ENCODE measurements at places on chromosomes 4 and X. TPM values are rescaled to one million over a fixed set of nuclear protein-coding genes. Genes with fewer than 3 reads are reported as not detected.

- DNase-seq: no peak
Observed at GRCh38 chrX:27251369-27251768, 211.8 kb downstream of the PPP4R3C start.

DNA sequence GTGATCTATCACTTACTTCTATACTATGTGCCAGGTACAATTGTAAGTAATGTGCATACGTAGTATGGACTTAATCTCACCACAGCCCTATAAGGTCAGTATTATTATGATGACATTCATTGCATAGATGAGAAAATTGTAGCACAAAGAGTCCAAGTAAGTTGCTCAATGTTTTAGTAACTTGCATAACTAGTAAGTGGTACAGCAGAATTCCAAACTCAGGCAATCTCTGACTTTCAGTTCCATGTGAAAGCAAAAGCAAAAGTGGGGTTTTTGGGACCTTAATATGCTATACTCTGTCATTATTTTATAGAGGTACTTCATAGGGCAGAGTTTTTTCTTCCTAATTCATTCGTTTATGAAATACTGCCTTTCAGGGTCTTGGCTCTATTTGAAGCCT lies 188.8 kb upstream of the VEGFC start:
- DNase-seq: no peak

DNA sequence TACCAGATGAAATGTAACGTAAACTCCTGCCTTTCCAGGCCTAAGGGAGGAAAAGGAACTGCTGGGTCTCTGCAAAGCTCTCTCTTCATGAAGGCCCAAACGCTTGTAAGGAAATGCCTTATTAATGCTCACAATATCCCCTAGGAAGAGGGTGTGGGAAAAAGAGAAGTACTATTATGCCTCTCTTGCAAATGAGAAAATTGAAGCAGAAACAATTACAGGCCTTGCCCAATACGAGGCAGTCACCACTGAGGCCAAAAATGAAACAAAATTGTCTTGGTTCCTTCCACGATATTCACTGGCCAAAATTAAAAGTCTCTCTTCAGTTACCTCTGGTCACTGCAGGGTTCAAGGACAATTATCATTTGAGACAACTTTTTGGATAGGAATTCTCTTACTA lies 3.2 kb downstream of the SCARB2 start:
- no peak for DNase-seq

The PTPN13 gene
- 56.1 TPM for total RNA-seq

The HPGDS gene
- total RNA-seq: 0.81 TPM

DNA sequence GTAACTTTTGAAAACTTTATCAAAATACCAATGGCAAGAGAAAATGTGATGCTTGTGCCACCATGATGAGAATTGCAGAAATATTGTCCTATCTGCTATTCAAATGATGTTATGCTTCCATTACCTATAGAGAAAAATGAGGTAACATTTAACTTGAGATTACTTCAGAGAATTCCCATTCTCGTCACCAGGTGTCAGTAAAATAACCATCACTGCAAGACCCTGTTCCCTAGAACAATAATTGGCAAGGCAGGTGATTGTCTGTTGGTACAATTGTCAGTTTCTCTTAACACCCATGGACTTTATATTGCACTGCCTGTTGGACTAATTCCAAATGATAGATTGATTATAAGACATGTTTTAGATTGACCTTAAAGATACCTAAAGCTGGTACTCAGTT lies 179.9 kb downstream of the GABRG1 start:
- DNase-seq: no peak

DNA sequence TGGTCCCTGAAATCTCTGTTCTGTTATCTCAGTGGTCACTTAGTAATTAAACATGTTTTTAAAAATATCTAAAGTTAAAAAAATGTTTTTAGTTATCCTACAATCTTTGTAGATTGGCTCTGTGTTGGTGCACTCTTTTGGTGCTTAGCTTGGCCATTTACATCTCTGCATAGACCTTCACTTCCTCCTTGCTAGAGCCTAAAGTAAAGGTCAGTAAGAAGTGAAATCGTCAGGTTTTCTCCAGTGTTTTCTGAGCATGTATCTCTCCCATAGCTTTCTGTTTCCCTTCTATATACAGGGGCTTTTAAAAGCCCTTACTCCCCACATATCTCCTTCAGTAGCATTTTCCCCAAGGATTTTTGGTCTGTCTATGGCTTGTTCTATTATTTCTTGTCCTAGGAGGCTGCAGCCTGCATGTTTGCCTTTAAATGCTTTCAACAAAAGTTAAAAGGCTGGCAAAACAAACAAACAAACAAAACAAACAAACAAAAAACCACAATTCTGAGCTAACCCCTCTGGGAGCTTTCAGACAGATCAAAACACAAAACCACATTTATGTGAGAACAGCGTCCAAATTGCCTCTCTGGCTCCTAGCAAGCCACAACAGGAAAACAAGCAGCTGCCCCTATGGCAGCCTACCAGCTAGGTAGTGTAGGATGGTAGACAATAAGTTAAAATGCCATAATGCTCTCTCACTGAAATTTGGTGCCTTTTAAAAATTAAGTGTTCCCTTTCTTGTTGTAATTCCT lies 27.3 kb upstream of the GPRASP2 start:
- DNase-seq: no peak

GRCh38 chr4:26431461-26432180 lies 58.7 kb downstream of the CCKAR start:
- DNase-seq: no peak

DNA sequence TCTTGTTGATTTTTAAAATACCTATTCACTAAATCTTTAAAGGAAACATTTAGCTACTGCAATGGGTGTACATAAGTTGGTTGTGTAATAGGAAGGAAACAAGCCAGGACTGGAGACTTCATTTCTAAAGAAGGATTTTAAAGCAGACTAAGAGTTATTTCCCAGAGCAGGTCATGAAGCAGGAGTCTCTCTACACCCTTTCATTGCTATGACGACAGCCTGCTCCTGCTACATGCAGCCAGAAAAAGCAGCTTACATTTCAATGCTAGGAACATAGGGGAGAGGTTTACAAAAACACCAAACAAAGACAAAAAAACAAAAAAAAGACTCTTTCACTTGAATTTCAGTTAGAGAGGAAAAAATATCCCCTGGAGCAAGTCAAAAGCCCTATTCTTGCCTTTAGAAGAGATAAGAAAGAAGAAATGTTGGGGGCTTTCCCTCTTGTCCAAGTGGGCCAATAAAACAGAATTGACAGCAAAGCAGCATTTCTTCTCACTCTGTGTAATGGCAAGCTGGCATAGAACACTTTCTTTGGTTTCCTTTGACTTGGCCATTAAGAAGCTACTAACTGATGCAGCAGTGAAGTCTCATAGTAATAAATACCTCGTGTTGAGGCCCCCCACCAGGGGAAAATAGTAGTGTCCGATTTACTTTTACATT lies 3.4 kb downstream of the SPARCL1 start:
- no peak for DNase-seq

- DNase-seq: no peak
Observed at GRCh38 chr4:188722911-188723310, 583.7 kb downstream of the TRIML1 start.

The KANTR gene
- 15.5 TPM for total RNA-seq

The AKAP14 gene
- total RNA-seq: not detected

- no peak for DNase-seq
Observed at GRCh38 chr4:129014566-129015509, 78.5 kb downstream of the SCLT1 start.
